ENCODE measurements at places on chromosomes 4 and X.

DNA sequence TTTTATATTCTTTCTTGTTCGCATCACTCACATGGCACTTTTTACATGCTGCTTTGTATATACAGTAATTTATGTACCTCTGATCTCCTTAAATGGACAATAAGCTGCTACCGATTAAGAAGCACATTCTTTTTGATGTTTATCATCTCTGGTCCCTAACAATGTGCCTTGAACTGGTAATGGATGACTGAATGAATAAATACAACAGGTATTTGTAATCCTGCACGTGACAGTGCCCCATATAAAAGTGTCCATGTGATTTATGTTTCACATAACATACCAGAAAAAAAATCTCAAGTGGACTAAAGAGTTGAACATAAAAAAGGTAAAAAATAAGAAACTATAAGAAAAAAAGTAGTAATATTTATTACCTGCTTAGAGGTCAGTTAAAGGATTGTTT, 7.7 kb upstream of the SLAIN2 start:
- DNase-seq = peak; percentile 82

DNA sequence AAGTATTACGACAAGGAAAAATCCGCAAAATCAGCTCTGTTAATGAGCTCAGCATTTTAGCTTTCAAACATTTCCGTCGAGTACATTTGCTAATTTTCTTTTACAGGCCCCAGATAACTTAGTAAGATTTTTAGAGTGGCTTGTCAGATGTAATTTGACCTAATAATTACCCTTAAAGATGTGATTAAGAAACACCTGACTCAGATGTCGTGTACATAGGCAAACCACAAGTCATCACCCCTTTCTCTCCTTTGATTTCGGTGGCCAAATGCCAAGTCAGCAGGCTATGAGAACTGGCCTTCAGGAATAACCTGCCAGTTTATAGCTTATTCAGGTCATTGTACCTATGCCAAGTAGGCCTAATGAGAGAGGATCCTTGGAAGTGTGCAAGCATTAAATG, 369.6 kb downstream of the PCDH7 start:
- DNase-seq = peak; percentile 60

- DNase-seq = no peak
Measured at GRCh38 chr4:24000470-24000831, 110.6 kb upstream of the PPARGC1A start.

DNA sequence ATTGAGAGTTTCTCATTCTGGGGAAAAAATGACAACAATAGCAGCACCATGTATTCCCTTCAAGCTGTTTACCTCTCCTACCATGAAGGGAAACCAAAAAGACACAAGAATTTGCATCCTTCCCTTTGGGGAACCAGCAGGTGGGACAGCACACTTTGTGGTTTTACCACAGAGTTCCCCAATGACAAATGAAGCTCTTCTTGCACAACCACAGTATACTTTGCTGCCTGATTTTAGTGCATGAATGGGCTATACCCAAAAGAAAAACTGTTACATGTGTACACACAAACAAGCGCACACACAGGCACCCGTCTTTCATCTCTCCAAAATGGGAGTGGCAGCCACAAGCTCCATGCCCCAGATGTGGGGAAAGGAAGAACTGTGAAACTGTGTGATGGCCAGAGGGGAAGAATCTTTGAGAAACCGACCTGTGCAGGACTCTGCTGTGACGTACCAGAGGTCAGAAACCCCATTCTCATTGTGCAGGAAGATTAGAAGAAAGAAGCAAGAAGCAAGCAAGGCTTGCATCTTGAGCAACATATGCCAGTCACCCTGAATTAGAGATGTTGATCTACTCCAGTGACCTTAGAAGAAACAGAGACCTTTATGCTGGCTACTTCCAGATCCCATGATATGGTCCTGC, 2.7 kb upstream of the MAML3 start:
- no peak for DNase-seq

DNA sequence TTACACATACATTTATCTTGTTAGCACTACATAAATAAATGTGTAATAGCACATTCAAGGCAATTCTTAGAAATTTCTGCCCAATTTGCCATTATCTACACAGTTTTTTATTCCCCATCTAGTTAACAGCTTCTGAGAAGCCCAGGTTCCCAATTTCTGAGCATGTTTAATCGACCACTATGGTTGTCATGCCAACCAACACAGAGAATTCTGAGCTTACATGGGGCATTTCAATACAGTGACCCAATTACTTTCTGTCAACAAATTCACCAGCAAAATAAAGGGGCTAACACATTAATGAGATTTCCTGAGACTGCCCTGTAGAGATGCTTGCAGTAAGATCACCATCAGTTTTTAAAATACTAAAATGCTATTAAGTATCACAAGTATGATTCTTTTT, 22.0 kb downstream of the GPM6A start:
- peak; percentile 53 for DNase-seq

DNA sequence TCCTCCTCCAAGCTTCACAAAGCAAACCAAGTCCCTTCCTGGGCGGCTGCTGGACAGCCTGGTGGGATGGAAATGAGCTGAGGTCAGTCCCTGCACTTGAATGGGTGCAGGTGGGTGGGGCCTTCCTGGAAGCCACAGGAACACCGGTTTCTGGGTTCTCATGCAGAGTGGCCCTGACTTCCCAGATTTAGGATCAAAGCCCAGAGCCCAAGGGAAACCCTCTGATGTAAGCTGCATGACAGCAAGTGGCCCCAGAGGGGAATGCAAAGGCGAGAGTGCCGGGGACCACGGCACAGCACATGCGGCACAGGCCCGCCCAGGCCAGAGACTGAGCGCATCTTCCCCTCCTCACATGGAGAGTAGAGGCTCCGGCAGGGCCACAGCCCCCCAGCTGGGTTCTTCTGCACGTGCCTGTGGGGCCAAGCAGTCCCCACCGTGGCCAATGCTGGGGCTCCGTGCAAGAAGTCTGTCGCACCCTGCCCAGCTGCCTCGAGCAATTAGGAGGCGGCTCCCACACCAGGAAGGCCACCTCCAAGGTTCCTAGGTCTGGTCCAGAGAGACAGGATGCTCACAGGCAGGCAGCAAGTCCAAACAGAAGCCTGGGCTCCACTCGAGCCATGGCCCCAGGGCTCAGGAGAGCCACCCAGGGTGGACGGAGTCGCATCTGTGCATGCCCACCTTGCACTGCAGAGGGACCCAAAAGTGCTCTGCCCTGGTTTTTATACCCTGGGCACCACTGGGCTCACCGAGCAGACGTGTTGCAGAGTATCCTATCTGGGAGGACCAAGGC, 83.0 kb downstream of the HTRA3 start:
- DNase-seq = no peak

DNA sequence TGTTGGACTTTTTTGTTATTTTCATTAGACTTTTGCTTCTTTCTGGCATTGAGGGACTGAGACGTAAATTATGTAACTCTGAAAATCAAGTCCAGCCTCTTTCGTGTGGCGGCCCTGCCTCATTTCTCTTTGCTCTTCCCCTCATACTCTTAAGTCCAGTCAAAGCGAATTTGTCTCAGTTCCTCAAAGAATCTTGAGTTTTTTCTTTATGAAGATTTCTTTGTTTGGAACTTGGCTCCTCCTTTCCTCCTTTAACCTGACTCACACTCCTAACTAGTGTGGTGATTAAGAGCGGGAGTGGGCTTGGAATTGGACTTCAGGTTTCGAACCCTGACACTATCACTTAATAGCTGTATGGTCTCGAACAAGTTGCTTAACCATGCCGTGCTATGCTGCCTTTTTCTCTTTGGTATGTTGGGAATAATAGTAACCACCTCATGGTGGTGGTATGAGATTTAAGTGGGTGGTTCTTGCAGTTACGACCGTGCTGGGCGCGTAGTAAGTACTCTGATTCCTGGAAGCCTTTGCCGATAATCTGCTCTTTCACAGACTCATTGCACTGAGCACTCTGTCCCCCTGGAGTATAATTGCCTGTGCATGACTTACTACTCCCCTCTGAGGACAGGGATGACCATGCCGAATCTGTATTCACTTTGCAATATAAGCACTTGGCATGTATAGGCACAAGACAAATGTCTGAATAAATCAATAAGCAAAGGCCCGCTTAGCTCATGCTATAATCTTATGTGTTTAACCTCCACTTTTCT, 19.1 kb downstream of the FNIP2 start:
- DNase-seq = no peak

DNA sequence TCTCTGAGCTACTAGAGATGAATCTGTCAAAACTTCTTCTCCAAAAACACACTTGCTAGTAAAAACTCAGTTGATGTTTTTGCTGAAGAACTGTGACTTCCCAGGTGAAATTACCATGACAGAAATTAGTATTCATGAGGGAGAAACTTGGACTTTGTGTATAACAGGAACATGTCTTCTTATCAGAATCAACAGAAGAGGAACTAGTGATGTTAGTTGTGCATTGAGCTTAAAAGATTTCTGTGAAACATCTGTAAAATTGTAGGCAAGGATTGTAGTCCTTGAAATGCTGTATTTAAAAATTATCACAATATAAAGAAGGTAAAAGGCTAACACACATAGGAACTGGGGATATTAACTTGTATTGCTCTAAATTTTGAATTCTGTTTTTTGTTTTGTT, 11.3 kb downstream of the FAM241A start:
- no peak for DNase-seq

DNA sequence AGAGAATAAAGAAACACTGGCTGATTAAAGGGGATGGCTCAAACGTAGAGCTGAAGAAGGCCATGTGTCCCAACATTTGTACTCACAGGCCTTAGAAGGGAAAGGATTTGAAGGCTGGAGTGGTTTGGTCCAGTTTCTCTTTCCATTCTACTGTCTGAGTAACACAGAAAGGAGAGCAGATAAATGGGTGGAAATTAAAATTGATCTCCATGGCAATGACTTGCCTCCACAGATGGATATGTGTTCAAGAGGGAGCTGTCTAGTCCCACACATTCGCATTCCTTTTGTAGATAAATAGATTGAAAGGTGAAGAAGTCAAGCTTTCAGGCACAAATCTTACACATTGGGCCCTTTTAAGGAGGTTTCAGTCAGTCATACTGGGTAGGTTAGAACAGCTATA, 74.6 kb downstream of the DOCK11 start:
- DNase-seq = no peak

GRCh38 chr4:88320780-88321373, 36.5 kb upstream of the PPM1K start:
- DNase-seq = peak; percentile 62

Data from M059J (cell line).